ENCODE measurements at places on chromosomes 2 and 18. TPM values are rescaled to one million over a fixed set of nuclear protein-coding genes. Genes with fewer than 3 reads are reported as not detected.

Gene NEB
- total RNA-seq: 0.18 TPM

Gene MAP3K19
- not detected for total RNA-seq

Gene SAG
- total RNA-seq: not detected

Gene FSIP2
- under 0.01 TPM for total RNA-seq

Gene SNED1
- total RNA-seq: 12.6 TPM
